ENCODE measurements at places on chromosomes 2 and 18. TPM values are rescaled to one million over a fixed set of nuclear protein-coding genes. Genes with fewer than 3 reads are reported as not detected.
A peak's percentile ranks its signal among the peaks of the same experiment; 100 is the strongest.

- no peak for DNase-seq
Measured at GRCh38 chr18:57210107-57210715, 63.3 kb downstream of the BOD1L2 start.

- no peak for DNase-seq
Measured at GRCh38 chr2:118387509-118387908, 299.2 kb downstream of the INSIG2 start.

- peak; percentile 41 for DNase-seq
Measured at GRCh38 chr2:112339986-112340385, 64.6 kb downstream of the ZC3H6 start.

IL36G gene
- 4.4 TPM for total RNA-seq

CLEC4F gene
- total RNA-seq, result 0.10 TPM

All from skin of body (tissue), 3 donors.